ENCODE measurements at places on chromosomes 5 and 9. TPM values are rescaled to one million over a fixed set of nuclear protein-coding genes. Genes with fewer than 3 reads are reported as not detected.

DNA sequence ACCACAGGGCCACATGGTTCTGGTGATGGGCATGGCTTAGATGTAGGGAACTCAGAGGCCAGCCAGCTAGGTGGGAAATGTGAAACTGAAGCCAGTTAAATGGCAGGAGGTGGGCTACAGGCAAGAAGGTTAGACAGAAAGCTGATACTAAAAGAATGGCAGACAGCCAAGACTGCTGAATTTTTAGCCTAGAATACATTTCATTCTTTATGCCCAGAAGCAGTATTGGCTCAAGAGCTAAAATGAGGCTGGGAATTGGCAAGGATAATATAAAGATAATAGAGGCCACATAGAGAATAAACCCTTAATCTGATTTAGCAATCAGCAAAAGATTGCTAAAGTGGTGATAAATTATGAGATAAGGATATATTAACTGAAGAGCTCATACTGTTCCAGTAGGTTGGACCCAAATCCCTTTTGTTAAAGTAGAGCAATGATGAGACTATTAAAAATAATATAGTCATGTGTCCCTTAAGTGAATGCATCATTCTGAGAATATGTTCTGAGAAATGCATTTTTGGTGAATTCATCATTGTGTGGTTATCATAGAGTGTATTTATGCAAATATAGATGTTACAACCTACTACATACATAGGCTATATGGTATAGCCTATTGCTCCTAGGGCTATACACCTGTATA, 234.3 kb downstream of the CHSY3 start:
- no peak overlapping the region for H3K27ac ChIP-seq
- H3K36me3 ChIP-seq, result no peaks in the 10 kb centered on the region

DNA sequence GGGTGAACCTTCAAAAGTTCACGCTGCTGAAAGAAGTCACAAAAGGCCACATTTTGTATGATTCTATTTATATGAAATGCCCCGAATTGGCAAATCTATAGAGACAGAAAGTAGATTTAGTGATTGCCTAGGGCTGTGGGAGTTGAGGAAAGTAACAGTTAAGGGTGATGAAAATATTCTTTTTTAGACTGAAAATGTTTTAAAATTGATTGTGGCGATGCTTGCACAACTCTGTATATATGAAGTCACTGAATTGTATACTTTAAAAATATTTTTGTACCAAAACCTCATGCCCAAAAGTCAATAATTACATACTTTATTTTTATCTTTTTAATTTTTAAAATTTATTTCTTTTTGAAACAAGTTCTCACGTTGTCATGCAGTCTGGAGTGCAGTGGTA, 30.3 kb downstream of the HSPA4 start:
- no peaks in the 10 kb centered on the region for H3K27me3 ChIP-seq
- no peak for DNase-seq
- no peak overlapping the region for H3K4me3 ChIP-seq
- H3K4me1 ChIP-seq, result peaks cover 16% of the 10 kb centered on the region
- no peak overlapping the region for H3K27ac ChIP-seq

GRCh38 chr5:124157320-124157719, 589.1 kb downstream of the ZNF608 start:
- H3K27me3 ChIP-seq, result no peaks in the 10 kb centered on the region
- no peak overlapping the region for H3K4me3 ChIP-seq
- no peak overlapping the region for H3K27ac ChIP-seq
- no peaks in the 10 kb centered on the region for H3K36me3 ChIP-seq

- no peak for DNase-seq
- H3K4me1 ChIP-seq, result peaks cover 8% of the 10 kb centered on the region
- H3K36me3 ChIP-seq, result peaks cover 67% of the 10 kb centered on the region
- no peaks in the 10 kb centered on the region for H3K27me3 ChIP-seq
These were observed 30.3 kb downstream of the MELK start for GRCh38 chr9:36603006-36603405.

DNA sequence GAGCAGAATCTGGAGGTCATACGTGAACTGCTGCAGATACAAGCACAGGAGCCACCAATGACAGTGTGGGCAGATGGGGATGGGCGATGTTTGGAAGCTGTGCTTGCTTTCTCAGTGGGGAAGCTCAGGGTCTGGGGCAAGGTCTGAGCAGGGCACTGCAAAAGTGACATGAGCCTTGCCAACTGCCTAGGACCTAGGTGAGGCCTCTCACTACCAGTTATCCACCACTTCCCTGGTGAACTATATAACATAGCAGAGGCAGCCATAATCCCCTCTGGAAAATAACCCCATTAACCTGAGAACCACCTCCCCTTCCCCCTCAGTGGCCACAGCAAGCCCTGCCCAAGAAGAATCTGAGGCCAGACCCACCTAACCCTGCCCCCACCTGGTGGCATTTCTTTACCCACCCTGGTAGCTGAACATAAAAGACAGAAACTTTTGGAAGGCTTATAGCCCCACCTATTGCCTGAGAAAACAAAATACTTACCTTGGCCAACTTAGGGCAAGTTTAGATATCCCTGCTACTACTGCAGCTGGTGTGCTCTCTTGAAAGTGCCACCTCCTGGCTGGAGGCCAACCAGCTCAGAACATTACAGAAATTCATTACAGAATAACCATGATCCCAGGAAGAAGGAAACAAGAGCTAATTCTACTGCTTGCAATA, 18.8 kb upstream of the SPEF2 start:
- H3K27ac ChIP-seq, result no peak overlapping the region
- DNase-seq, result no peak
- peaks cover 7% of the 10 kb centered on the region for H3K4me1 ChIP-seq
- H3K4me3 ChIP-seq, result no peak overlapping the region
- peaks cover 14% of the 10 kb centered on the region for H3K27me3 ChIP-seq

DNA sequence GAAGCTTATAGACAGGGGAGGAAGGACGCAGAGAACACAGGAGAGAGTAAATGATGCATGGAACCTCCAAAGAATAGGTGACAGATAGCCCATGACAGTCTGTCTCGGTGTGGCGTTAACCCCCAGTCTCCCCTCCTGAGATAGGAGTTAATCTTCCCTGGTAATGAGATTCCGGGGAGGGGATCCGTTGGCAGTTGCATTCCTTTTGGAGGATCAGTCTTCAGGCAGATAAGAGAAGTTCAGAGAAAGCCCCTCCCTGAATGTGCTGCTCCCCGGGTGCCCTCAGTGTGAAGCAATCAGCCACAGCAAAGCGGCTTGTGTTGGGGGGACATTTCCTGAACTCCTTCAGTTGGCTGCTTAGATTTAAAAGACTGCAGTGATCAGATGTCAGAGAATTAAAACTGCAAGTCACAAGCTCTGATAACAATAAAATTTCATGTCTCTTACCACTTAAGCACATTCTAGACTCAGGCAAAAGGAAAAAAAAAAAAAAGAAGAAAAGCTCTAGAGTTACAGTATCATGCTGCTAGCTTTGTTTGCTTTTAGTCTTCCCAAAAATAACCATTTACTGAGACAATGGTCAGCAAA, 121.1 kb downstream of the EGFLAM start:
- no peak for DNase-seq
- H3K36me3 ChIP-seq, result no peaks in the 10 kb centered on the region
- H3K4me1 ChIP-seq, result no peaks in the 10 kb centered on the region
- no peak overlapping the region for H3K4me3 ChIP-seq
- no peak overlapping the region for H3K27ac ChIP-seq

- no peaks in the 10 kb centered on the region for H3K4me1 ChIP-seq
- no peaks in the 10 kb centered on the region for H3K36me3 ChIP-seq
- H3K4me3 ChIP-seq, result no peak overlapping the region
- DNase-seq, result no peak
These were observed 194.2 kb upstream of the CHD1 start for GRCh38 chr5:99122976-99123375.

DNA sequence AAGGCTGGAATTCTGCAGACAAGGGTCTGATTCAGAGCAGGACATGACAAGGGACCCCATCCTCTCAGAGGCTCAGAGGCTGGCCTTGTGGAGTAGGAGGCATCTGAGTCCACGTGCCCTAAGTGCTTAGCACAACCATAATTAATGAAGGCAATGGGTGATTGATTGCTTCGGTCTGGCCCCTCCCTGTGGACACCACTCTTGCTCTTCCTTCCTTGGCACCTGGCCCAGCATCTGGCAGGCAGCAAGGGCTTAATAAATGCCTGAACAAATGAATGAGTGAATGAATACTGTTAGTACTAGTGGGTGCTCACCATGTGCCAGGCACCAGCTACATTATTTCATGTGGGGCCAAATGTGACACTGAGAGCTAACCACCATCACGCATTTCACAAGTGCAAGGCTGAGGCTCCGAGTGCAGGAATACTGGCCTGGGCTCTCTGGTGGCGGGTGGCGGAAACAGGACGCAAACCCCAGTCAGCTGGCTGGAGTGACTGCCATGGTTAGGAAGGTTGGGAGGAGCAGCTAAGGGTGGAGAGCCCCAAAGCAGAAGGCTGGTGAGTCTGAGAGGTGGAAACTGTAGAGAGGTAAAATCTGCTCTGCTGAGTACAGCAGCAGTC, 53.6 kb downstream of the ASS1 start:
- H3K36me3 ChIP-seq, result peaks cover 2% of the 10 kb centered on the region
- H3K4me3 ChIP-seq, result no peak overlapping the region
- no peak overlapping the region for H3K27ac ChIP-seq
- no peak for DNase-seq
- no peaks in the 10 kb centered on the region for H3K4me1 ChIP-seq
- H3K27me3 ChIP-seq, result peaks cover 2% of the 10 kb centered on the region

GRCh38 chr9:117354997-117355396, 59.9 kb downstream of the ASTN2 start:
- no peak overlapping the region for H3K27ac ChIP-seq
- DNase-seq, result no peak
- H3K4me1 ChIP-seq, result no peaks in the 10 kb centered on the region
- H3K4me3 ChIP-seq, result no peak overlapping the region
- H3K27me3 ChIP-seq, result no peaks in the 10 kb centered on the region
- H3K36me3 ChIP-seq, result no peaks in the 10 kb centered on the region

DNA sequence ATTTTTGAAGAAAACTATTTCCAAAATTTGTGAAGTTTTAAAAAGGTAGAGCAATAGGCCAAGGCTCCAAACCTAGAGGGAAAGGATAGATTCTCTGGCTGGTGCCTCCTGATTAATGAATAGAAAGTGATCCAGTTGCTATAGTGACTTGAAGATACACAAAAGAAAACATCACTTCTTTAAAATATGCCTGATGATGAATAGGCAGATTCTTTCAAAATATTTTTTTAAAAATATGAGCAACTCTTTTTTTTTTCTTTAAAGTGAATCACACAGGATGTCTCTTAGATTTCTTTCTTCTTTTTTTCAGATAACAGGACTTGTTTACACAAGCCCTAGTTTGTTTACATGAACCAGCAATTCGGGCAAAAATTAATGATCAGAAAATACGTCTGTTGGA, 124.4 kb downstream of the RFK start:
- H3K27me3 ChIP-seq, result peaks cover 2% of the 10 kb centered on the region
- H3K4me1 ChIP-seq, result no peaks in the 10 kb centered on the region
- DNase-seq, result no peak
- H3K27ac ChIP-seq, result no peak overlapping the region
- H3K4me3 ChIP-seq, result no peak overlapping the region
- no peaks in the 10 kb centered on the region for H3K36me3 ChIP-seq

- no peaks in the 10 kb centered on the region for H3K36me3 ChIP-seq
- DNase-seq, result no peak
- no peak overlapping the region for H3K4me3 ChIP-seq
- H3K27ac ChIP-seq, result no peak overlapping the region
- no peaks in the 10 kb centered on the region for H3K4me1 ChIP-seq
These were observed 146.7 kb downstream of the CCDC192 start for GRCh38 chr5:127849891-127850290.

- no peaks in the 10 kb centered on the region for H3K4me1 ChIP-seq
- H3K27me3 ChIP-seq, result no peaks in the 10 kb centered on the region
- peaks cover 6% of the 10 kb centered on the region for H3K36me3 ChIP-seq
- no peak overlapping the region for H3K4me3 ChIP-seq
These were observed 12.6 kb downstream of the PLGRKT start for GRCh38 chr9:5425006-5425628.

- peaks cover 25% of the 10 kb centered on the region for H3K4me1 ChIP-seq
- DNase-seq, result peak; percentile 78
- H3K27ac ChIP-seq, result peak overlapping the region; percentile 2
- peaks cover 2% of the 10 kb centered on the region for H3K27me3 ChIP-seq
- H3K36me3 ChIP-seq, result no peaks in the 10 kb centered on the region
- H3K4me3 ChIP-seq, result no peak overlapping the region
These were observed 40.6 kb upstream of the ITGA2 start for GRCh38 chr5:52948418-52949076.

DNA sequence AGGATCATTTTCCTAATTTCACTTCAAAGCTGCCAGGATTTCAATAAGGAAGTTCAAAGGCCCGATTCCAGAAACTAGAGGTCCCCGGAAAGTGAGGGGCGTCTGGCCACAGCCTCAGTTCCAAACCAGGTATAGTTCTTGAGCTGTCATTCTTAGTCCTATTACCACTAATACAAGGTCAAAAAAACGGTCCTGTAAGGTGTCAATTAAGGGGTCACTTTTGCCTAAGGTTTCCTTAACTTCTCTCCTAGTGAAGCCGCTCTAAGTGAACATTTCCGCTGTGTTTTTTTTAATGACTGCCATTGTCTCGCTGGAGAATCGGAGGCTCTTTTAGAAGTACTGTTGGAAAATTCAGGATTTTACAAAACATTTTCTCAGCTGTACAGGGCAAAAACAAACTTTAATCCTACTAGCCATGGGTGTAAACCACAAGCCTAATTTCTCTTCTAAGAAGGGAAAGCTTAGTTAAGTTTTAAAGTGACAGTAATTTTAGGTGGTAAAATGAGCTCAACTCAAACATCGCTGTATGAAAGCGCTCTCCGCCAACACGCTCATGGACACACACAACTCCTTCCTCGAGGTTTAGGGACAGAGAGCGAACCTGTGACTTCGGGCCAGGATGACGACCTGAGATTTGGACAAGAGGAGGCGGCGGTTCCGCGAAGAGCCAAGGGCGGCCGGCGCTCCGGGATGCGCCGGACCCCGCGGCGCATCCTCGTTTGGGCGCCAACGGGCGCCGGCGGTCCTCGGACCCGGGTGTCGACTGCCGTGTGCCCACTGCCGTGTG, 76.7 kb upstream of the IFNE start:
- no peaks in the 10 kb centered on the region for H3K36me3 ChIP-seq
- peaks cover 10% of the 10 kb centered on the region for H3K4me1 ChIP-seq
- H3K27me3 ChIP-seq, result peaks cover 53% of the 10 kb centered on the region

DNA sequence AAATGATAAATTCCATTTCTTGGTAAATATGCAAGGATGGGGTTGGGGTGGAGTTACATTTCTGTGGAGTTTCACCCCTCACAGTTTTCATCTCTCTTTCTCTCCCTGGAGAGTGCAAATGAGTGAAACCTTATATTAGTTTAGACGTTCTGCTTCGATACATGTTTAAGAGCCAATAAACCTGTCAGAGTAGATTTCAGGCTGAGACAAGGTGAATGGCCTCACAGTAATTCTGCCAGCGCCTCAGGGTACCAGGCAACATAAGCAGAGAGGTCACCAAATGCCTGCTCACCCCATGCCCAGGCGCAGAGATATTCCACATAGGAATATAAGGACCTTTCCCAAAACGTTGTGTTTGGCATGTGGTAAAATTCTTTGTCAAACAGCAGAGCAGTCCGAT, 154.9 kb upstream of the VLDLR start:
- no peak for DNase-seq
- no peak overlapping the region for H3K4me3 ChIP-seq
- no peak overlapping the region for H3K27ac ChIP-seq
- H3K36me3 ChIP-seq, result no peaks in the 10 kb centered on the region
- H3K4me1 ChIP-seq, result no peaks in the 10 kb centered on the region
- H3K27me3 ChIP-seq, result peaks cover 9% of the 10 kb centered on the region

GRCh38 chr9:79559495-79560181, 12.1 kb upstream of the TLE4 start:
- H3K27me3 ChIP-seq, result no peaks in the 10 kb centered on the region
- H3K36me3 ChIP-seq, result no peaks in the 10 kb centered on the region
- DNase-seq, result no peak
- H3K4me3 ChIP-seq, result no peak overlapping the region

CNTNAP3B gene
- not detected for total RNA-seq

SCGB3A1 gene
- total RNA-seq, result not detected

BARHL1 gene
- total RNA-seq, result not detected

SLC6A19 gene
- total RNA-seq, result not detected
